ENCODE measurements at places on chromosomes 6 and 20.

DNA sequence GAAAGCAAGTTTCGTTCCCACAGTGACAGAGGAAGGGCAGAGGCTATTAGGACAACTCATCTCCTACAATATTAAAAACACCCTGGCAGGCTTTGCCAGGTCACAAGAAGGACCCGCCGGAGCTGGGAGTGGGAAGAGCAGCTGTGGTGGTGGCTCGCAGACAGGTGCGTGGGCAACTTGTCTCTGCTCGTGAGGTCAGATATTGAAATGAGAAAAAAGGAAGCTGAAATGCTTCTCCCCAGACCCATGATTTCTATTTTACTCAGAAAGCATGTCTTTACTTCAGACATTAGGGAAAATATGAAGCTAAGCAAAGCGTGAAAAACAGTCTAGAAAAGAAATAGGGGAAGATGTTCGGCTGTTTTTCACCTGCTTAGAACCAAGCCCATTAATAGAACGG is 166.3 kb upstream of the EEF1E1 start:
- DNase-seq = no peak

GRCh38 chr6:142275236-142276006 is 26.4 kb upstream of the ADGRG6 start:
- no peak for DNase-seq

DNA sequence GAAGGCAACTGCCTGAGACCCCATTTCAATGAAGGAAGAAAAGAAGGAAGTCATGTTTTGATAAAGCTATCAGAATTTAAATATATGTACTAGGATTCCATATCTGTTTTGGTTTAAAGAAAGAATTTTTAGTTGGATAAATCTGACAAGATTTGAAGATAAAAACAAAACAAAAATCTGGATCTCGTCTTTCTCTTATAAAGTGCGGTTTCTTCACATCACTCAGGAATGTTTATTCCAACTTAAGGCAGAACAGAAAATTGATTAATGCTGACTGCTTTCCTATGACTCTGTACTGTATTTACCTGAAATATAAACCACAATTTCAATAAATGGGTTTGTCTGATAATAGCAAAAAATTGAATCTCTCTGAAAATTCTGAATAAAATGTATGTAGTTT is 439.7 kb downstream of the RFPL4B start:
- DNase-seq = no peak

DNA sequence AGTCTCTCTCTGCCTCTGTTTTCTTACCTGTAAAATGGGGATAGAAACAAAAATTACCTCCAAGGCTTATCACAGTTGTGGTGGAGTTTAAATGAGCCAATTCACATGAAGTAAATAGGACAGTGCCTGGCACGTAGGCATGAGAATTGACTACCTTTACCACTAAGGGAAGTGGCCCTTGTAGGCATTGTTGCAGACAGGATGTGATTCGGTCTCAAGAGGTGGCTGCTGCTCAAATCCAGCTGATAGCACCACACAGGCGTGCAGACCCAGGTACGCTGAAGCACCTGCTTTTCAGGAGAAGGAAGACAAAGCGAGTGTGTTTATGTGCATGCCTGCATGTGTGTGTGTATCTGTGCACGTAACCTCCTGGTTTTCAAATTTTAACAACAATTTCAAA is 108.6 kb downstream of the EYA2 start:
- DNase-seq = no peak

DNA sequence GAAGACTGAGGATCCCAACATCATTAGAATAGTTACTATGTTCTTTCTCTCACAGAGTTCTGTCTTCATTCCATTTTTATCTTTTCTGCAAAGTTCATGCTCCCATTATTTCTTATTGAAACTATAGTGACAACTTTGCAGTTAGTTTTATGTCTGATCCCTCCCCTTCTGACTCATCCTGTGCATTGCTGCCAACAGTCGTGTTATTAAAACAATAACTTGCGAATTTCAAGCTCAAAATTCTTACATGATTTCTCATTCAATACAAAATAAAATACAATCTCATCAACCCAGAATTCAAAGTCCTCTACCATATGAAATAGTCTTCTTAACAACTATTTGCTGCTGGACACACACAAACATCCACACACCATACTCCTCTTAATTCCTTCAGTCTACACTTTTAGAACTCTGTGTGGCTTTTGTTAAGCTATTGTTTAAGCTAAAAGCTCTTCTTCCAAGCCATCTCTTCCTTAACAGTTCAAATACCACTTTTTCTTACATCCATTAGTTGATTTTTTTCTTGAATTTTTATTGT is 261.4 kb upstream of the IRAK1BP1 start:
- DNase-seq = no peak

All from colonic mucosa (tissue), 4 donors.